Renal pelvis (tissue), 12 donors: ENCODE measurements at places on chromosomes 7 and 10. TPM values are rescaled to one million over a fixed set of nuclear protein-coding genes. Genes with fewer than 3 reads are reported as not detected.

DNA sequence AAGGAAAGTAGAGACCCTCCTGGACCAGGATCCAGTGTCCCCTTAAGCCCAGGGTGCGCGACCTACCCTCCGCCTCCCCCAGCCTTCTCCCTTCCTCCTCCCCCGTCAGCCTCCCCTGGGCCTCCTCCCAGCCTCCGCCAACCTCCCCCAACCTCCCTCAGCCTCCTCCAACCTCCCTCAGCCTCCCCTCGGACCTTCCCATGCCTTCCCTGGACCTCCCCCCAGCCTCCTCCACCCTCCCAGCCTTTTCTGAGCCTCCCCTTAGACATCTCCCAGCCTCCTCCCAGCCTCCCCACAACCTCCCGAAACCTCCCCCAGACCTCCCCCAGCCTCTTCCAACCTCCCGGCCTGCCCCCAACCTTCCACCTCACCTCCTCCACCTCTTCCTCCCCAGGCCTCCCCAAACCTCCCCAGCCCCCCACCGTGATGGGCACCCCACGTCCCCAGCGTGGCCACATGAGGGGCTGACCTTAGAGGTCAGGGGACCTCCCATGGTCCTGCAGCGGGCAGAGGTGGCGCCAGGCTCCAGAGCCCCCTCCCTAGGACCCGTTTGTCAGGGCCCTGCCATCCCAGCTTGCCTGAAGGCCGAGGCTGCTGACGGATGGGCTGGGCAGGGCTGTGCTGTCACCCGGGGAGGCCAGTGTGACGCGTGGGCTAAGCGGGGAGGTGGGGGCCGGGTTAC, 18.8 kb downstream of the FAM20C start:
- no peak for DNase-seq

DNA sequence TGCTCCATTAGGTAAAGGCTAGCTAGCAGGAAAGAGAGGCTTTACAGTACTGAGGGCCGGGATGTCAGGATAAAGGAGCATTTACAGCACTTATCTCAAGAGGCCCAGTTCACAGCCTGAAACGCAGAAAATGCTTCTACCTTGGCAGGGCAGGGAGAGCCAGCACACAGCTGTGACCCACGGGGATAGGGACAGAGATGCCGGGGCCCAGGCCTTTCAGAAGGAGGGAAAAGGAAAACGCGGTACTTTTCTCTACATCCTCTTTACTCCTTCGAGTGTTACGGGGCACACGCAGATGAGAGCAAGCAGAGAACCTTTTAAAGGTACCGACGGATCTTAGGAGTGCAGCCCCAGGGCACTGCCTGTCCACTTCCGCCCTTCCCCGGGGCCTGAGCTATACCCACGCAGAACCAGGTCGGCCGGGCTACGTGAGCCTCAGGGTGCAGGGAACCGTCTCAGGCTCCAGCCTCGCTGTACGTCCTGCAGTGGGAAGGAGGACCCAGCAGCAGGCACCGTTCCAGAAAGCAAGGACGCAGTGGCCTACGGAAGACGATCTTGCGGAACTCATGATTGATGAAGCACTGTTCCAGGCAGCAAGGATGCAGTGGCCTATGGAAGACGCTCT, 232.3 kb downstream of the ELFN1 start:
- DNase-seq = no peak

- peak; percentile 92 for DNase-seq
These were observed 20.6 kb downstream of the HSPA12A start for GRCh38 chr10:116721547-116722392.

- no peak for DNase-seq
These were observed 7.1 kb downstream of the CHST3 start for GRCh38 chr10:71971311-71971731.

DNA sequence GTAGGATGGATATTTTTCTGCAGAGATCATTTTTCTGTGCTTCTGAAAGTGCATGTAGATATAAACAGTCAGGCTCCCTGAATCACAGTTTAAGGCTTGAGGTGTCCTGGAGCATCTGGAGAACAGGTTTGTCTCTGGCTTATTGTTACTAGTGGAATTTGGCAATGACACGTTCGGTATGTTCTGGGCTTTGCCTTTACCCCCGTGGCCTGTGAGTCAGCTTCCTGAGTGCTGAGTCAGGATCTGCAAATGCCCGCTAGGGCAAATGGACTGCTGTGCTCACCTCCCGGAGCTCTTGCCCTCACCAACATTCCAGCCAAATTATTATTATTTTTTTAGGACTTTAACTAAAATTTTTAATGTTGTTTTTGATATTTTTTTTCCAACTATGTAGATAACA, 192.5 kb upstream of the PRSS1 start:
- no peak for DNase-seq

The MTPN gene
- polyA plus RNA-seq = 151 TPM

The MKI67 gene
- polyA plus RNA-seq = 65.8 TPM

DNA sequence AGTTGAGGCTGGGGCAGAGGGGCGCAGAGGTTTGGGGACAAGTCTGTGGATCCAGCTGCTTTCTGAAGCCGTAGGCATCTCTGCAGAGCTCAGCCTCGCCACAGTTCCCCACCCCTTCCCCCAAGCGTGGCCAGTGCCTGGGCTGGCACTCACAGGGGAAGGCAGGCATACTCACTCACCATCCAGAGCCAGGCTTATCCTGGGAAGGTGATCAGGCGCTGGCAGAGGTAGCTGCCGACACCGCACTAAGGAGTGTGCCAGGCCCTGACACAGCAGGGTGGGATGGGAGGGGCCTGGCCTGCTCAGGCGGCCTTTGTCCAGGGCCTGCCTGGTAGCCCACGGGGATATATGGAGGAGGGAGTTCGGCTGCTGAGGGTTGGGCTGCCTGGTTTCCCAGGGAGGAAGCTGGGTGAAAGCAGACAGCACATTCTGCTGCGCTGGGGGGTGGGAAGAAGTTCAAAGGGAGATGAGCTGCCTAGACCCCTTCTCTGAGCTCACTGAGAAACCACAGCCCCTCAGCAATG, 15.9 kb downstream of the VSIR start:
- no peak for DNase-seq

DNA sequence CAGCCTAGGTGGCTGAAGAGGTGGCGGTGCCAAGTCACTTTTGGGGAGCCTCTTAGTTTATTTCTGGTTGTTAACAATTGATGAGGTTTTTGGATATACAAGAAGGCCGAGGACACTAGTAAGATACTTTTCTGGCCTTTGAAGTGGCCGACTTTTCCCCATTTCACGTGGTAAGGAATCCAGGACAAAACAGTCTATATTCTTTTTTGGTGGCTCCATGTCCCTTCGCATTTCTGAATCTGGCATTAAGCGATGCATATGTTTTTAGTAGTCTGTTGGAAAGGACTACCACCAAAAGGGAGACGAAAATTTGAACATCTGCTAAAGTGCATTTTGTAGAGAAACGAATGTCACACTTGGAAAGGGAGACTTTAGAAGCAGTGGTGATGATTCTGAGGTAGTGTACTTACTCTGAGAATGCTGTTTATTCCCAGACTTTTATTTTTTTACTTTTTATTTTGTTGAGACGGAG, 1.5 kb downstream of the MLLT10 start:
- no peak for DNase-seq

The DYNC1I1 gene
- polyA plus RNA-seq = 0.48 TPM

DNA sequence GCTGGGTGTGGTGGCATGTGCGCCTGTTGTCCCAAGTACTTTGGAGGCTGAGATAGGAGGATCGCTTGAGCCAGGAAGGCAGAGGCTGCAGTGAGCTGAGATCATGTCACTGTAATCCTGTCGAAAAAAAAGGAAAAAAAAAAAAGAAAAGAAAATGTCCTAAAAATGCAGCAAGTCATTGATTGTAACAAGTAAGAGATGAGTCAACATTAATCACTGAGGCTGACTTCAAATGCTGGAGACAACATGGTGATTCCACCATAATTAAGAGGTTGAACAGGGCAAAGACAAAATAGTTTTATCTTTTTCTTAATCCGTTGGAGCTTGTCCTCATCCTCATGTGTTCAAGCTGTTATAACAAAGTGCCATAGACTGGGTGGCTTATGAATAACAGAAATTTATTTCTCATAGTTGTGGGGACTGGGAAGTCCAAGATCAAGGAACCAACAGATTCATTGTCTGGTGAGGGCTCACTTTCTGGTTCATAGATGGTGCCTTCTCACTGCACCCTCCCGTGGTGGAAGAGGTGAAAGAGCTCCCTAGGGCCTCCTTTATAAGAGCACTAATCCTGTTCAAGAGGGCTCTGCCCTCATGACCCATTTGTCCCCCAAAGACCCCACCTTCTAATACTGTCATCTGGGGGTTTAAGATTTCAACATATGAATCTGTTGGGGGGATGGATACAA, 60.3 kb downstream of the TBXAS1 start:
- no peak for DNase-seq

DNA sequence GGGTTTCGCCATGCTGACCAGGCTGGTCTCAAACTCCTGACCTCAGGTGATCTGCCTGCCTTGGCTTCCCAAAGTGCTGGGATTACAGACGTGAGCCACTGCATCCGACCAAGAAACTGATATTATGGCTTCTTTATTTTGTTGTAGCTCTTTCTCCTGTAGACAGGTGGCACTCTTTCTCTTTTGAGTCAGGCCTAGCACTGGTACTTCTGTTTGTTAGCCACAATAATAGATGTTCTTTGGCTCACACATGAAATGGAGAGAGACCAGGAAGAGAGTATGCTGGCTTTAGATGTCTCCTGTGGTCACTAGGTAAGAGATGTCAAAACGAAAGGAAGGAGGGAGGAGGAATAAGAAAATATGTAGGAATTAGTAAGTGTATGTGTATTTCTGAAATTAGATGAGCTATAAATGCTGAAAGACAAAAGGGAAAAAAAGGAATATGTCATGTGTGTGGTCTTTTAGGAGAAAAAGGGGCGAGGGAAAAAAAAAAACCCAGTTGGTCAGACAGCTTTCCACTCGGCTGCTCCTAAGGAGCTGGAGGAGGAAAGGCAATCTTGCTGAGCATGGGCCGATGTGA, 78.7 kb downstream of the CLEC2L start:
- no peak for DNase-seq

- DNase-seq = no peak
These were observed 266.4 kb upstream of the LYZL1 start for GRCh38 chr10:29022513-29022912.

GRCh38 chr7:73577627-73578341, 595 bp downstream of the TBL2 start:
- no peak for DNase-seq

DNA sequence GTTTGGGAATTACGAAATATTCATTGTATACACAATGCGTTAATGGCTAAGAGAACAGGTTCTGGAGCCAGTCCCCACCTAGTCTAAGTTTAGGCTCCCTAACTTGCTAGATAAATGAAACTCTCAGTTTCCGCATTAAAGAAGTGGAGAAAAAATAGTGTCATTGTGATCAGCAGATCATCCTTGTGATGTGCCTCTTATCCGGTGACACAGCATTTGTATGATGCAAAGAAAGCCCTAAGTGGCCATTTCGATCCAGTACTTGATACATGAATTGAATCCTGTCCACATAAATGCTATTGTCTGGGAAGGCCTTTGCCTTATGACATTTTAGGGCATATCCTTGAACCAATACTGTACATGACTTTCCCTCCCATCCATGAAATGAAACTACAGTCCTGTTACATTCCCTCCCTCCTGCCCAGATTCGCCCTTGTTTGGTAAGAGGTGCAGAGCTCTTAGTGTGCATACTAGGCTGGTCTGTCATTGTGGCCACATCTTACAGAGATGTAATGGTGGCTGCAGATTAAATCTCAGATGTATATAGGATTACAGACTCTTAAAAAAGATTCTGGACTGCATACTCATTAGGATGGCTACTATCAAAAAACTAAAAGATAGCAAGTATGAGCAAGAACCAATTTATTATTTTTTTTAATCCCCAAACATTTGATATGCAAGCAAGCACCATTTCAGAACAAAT, 80.9 kb downstream of the LRRC4 start:
- no peak for DNase-seq

The TUBB8 gene
- 1.2 TPM for polyA plus RNA-seq

DNA sequence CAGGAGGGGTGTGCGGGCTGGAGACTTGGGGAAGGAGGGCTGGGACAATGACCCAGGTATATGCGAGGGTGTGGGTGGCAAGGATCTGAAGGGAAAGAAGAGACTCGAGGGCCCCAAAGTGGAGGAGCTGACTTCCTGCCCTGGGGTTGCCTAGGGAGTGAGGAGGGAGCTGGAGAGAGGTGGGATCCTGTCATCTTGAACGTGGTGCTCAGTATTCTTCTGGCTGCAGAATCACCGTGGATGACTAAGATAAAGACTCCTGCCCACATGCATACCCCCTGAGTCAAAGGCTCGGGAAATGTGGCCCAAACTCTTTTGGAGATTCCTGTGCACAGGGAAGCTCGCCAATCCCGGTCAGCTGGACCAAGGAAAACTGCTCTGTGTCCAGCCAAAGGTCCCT, 31.2 kb downstream of the COL17A1 start:
- no peak for DNase-seq

- no peak for DNase-seq
These were observed 9.1 kb upstream of the DMBT1 start for GRCh38 chr10:122551450-122551849.

GRCh38 chr7:13879994-13880686, 109.3 kb downstream of the ETV1 start:
- no peak for DNase-seq

GRCh38 chr10:35693800-35694199, 51.7 kb upstream of the FZD8 start:
- DNase-seq = no peak
